Tibial nerve (tissue), 4 donors: ENCODE measurements at places on chromosomes 12 and 14. TPM values are rescaled to one million over a fixed set of nuclear protein-coding genes. Genes with fewer than 3 reads are reported as not detected.
A peak's percentile ranks its signal among the peaks of the same experiment; 100 is the strongest.

Gene HOXC13
- not detected for total RNA-seq

Gene DHRS7
- 80.8 TPM for total RNA-seq

Gene RAB5B
- 111 TPM for total RNA-seq

Gene SLC6A12
- not detected for total RNA-seq

DNA sequence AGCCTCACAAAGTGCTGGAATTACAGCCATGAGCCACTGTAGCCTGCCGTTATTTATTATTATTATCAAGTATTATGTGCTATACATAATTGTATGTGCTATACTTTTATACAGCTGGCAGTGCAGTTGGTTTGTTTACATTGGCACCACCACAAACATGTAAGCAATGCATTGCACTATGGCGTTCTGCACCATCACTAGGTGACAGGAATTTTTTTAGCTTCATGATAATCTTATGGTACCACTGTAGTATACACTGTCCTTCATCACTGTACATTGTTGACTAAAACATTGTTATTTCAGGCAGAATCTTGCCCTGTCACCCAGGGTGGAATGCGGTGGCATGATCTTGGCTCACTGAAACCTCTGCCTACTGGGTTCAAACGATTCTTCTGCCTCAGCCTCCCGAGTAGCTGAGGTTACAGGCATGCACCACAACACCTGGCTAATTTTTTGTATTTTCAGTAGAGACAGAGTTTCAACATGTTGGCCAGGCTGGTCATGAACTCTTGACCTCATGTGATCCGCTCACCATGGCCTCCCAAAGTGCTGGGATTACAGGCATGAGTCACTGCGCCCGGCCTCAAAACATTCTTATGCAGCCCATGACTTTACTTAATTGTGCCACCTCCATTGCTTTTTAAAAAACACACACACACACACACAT is 17.1 kb downstream of the MRPL42 start:
- no peak for DNase-seq

DNA sequence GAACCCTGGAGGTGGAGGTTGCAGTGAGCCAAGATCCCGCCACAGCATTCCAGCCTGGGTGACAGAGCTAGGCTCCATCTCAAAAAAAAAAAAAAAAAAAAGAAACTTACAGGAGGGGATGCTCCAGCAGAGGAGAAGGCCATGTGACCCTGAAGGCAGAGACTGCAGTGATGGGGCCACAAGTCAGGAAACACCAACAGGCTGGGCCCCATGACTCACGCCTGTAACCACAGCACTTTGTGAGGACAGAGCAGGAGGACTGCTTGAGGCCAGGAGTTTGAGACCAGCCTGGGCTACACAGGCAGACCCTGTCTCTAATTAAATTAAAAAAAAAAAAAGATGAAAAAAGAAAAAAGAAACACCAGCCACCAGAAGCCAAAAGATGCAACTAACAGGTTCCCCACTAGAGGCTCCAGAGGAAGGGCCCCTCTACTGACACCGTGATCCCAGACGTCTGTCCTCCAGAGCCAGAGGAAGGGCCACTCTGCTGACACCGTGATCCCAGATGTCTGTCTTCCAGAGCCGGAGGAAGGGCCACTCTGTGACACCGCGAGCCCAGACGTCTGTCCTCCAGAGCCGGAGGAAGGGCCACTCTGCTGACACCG is 9.1 kb upstream of the GLT1D1 start:
- DNase-seq: no peak

DNA sequence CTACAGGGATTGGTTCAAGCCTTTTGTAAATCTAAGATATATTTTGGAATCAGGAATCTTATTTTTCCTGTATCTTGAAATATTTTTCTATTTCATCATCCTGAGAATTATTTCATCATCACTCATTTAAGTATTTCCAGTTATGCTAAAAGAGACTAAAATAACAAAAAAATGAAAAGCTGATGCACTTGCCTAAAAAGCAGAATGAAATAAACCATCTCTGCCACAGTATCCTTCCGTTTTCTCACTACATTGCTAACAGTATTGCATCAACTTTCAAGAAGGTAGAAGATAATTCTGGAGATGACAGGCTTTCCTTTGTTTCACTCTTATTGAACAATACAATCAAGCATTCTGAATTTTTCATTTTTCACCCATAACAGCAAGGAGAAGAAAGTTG is 31.1 kb upstream of the EIF5 start:
- DNase-seq: no peak

GRCh38 chr14:36212577-36212976 is 36.1 kb upstream of the PTCSC3 start:
- DNase-seq: no peak

DNA sequence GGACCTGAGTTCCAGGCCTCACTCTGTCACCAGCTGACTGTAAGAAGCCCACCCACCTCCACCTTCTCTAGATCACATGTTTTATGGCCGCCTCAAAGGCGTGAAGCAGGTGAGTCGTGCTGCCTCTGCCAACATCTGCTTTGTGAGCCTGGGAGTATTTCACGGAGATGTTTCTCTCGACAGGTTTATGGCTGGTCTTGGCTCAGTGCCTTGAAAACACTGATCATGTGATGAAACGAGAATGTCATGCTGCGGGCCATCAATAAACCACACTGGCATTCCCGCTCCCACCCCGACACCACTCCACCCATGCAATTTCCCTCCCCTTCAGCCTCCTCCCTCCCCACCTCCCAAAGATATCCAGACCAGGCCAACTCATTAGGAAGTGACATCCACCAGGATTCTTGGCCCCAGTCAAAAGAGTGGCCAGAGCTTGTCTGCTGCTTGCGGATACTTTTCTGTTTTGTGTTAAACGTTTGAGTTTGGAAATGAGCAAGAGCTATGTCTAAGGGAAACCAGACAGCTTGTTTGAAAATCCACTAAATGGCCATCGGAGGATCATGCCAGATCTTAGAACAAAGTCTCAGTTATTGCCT is 53.8 kb upstream of the NTF3 start:
- no peak for DNase-seq

DNA sequence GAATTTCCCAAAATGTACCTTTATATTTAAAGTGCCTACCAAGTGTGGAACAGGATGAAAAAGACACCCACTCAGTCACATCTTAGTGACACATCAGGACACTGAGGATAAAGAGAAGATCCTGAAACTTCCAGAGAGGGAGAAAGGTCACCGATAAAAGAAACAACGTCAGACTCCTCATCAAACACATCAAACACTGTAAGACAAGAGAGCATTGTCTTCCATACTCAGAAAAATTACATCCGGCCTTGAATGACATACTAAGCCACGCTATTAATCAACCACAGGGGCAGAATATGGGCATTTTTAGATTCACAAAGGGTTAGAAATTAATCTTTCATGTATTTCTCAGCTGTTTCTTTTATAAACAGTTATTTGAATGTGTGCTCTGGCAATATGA is 490.3 kb downstream of the APAF1 start:
- DNase-seq: no peak

GRCh38 chr14:19800282-19801117 is 3.1 kb upstream of the OR4N2 start:
- no peak for DNase-seq

DNA sequence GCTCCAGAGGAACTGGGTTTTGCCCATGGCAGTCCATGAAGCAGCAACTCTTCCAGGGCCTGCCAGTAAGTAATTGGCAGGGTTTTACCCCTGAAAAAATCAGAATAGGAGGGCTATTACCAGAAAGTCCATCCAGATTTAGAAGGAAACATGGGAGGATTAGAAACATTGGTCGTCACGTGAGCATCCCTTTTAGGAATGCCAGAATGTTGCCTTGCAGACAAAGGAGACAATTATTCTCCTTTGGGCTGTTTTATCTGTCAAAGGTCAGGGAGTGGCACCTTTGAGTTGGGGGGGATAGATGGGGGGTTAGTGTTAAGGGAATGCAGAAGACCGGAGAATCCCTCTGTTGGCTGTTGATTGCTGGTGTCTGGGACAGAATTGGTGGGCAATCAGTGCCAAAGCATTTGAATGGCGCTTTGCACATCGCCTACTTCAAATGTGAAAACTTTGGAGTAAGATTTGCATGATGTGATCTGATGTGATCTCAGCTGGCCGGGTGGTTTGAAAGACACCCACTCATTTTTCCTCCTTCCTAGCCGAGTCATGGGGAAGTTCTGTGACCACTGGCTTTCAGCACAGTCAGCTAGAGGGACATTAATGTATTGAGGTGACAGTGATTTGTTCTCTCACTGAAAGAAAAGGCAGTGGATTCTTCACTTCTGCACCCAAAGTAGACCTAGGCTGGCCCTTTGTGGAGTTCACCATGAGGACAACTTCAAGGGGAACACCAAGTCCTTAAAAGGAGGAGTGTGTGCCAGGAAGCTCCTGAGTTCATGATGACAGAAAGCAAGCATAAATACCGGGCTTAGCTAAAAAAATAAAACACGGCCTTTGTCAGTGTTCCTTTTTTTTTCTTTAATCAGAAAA is 31.4 kb downstream of the FLVCR2 start:
- peak; percentile 58 for DNase-seq

DNA sequence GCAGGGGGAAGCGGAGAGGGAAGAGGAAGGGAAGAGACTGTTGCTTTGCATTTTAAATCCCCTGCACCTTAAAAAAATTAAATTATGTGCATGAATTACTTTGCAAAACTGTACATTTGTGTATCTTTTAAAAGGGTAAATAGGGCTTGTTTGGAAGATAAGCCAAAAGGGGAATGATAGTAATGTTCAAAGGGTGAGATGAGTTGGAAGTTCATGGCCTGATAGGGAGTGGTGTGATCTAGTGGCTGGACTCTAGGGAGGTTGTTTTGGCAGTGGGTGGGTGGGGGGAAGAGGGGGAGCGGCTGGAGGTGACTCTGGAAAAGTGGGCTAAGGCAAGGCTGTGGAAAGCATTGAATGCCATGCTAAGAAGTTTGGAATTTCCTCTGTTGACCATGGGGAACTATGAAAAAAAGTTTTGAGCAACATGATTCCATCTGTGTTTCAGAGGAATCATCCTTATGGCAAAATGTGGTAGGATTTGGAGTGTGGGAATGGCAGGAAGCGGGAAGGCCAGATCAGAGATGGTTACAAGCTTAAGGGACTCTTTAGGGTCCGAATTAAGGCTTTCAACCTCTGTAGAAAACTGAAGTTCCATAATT is 25.5 kb upstream of the EMP1 start:
- no peak for DNase-seq

GRCh38 chr14:84228702-84229101 is 1301.2 kb upstream of the FLRT2 start:
- no peak for DNase-seq

GRCh38 chr12:45989287-45989686 is 1.1 kb downstream of the SCAF11 start:
- no peak for DNase-seq

GRCh38 chr14:100165376-100165775 is 5.9 kb upstream of the DEGS2 start:
- DNase-seq: no peak
